ENCODE measurements at places on chromosomes 3 and 15.

GRCh38 chr15:69623392-69624154, 171.0 kb downstream of the RPLP1 start:
- no peak for DNase-seq

DNA sequence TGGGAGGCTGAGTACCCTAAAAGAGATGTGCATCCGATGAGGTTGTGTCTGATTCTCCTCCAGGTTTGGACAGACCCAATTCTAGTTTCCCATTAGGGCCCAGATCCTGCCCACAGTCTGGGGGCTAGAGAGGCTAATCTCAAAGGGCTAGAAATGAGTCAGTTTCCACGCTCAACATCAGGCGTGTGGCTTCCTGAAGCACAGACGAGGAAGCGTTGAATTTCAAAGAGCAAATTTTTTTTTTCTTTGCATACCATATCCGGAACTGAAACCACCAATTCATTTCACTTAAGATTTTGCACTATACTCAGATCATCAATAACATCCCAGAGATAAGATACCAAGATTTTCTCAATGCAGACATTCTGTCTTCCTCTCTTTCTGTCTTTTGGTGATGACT, 173.8 kb upstream of the BCL6 start:
- DNase-seq: no peak

DNA sequence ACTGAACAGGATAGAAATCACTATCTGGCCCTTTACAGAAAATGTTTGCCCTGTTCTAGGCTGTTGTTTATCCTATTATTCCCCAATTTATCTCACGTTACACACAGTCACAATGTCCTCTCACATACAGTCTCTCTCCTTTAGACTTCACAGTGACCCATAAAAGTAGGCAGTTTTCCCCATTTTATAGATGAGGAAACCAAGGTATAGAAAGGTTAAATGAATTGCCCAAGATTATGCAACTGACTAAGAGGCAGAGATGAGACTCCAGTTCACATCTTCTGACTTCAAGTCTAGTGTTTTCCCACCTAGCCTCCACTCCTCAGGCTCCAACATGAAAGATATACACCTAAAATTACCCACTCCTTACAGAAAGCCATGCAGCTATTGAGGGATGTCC, 99.3 kb upstream of the PLCL2 start:
- DNase-seq: no peak

DNA sequence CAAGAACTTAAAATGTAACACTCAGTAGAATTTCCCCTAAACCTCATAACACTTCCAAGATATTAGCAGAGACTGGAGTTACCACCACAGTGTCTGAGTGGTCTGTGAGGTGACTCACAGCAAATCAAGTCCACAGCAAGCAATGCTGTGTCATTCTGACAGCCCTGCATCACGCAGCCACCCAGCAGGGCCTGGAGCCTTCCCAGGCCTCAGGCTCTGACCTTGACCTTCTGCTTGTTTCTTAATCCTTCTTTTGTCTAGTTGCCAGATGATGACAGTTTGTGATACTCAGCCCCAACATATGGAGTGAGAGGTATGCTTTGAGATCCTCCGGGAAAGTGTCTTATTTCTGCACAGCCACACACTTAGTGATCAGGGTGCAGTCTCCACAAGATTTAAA, 82.5 kb downstream of the TOP2B start:
- peak; percentile 58 for DNase-seq

DNA sequence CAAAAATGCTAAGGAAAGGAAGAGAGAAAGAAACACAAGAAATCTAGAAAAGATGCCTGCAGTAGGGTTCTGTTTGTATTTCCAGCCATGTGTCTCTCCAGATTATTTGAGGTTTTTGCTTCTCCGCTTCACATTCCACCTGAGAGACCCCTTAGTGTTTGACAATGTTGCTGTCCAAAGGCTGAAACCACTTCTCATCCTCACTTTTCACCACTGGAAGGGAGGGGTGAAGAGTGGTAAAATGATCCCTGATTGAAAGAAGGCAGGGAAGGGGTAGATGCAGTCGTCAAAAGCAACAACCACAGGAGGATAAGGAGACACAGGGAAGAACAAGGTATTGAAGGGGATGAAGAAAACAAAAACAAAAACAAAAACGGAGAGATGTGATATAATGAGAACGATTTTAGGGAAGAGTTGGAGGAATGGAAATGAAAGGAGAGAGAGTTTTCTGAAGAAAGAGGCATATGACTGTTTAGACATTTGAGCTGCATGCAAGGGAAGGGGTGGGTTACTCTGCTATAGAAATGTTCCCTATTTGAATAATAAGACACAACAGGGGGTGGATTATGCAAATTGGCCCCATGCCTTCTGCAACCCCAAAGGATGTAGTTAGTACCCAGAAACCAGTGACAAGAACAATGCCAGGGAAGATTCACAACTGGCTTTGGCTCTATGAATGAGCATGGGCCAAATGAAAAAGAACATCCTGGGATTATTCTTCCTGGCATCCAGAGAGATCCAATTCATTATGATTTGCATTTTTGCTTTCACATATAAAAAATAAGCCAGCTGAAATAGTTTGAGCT, 235.9 kb downstream of the GAP43 start:
- DNase-seq: no peak

GRCh38 chr3:29195056-29195455, 85.8 kb upstream of the RBMS3 start:
- no peak for DNase-seq

- DNase-seq: no peak
Observed at GRCh38 chr3:116963802-116964201, 254.2 kb downstream of the TUSC7 start.

DNA sequence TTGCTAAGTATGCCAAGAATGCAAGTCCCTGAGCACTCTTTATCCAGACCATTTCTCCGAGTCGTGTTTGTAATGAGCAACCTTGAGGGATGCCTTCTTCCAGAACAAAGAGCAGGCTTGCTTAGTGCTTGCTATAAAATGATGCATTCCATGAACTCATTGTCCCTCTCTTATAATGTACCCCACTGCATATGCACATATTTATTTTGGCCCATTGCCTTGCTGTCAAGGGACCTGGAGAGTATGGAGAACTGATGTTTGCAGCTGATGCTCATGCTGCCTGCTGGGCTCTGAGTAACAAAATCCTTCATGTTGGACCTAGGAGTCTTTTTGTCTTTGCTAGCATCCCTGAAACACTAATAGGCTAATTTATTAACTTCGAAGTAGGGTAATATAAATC, 97.8 kb upstream of the AADACL2 start:
- DNase-seq: no peak

GRCh38 chr15:88865498-88866099, 29.7 kb downstream of the HAPLN3 start:
- DNase-seq: no peak

GRCh38 chr3:41900265-41900664, 61.6 kb downstream of the ULK4 start:
- DNase-seq: peak; percentile 19

DNA sequence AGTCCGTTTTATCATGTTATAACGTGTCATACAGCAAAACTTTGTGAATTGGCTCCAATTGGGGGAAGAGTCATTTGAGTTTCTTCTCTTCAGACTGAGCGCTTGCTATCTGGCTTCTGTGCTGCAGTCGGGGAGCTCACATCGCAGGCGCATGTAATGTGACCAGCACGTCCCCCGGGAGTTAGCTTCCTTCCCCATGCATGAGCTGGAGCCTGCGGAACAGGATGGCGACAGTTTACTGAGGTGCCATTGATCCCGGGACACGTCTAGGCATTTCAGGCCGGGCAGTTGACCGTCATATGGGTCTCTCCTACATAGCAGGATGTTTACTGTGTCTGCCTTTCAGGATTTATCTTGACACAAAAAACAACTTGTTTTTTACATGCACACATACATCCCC, 44.8 kb downstream of the CMTM8 start:
- no peak for DNase-seq

GRCh38 chr3:177195242-177195991, 1.9 kb downstream of the TBL1XR1 start:
- DNase-seq: no peak

DNA sequence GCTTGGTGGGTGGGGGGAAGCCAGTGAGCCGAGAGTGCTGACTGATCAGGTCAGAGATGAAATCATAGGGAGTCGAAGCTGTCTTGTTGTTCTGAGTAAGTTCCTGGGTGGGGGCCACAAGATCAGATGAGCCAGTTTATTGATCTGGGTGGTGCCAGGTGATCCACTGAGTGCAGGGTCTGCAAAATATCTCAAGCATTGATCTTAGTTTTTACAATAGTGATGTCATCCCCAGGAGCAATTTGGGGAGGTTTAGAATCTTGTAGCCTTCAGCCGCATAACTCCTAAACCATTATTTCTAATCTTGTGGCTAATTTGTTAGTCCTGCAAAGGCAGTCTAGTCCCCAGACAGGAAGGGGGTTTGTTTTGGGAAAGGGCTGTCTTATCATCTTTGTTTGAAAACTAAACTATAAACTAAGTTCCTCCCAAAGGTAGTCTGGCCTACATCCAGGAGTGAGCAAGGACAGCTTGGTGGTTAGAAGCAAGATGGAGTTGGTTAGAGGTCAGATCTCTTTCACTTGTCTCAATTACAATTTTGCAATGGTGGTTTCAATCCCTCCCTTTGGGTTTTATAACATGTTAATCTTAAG, 18.7 kb upstream of the MTMR14 start:
- DNase-seq: no peak

DNA sequence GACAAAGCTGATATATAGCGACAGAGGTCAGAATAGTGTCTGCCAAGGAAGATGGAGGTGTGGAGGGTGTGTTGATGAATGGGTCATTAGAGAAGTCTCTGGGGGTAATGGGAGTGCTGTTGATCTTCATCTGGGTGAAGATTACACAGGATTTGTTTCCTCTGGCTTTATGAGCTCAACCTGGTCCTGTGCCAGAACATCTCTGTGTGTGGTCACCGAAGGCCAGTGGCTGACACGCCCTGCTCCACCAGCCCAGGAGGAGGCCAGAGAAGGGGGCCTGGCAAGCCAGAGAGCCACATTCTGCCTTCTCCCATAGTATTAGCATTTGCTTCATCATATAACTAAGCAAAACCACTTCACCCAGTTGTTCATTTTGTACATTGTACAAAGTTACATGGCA, 121.1 kb downstream of the ZNF621 start:
- DNase-seq: no peak

DNA sequence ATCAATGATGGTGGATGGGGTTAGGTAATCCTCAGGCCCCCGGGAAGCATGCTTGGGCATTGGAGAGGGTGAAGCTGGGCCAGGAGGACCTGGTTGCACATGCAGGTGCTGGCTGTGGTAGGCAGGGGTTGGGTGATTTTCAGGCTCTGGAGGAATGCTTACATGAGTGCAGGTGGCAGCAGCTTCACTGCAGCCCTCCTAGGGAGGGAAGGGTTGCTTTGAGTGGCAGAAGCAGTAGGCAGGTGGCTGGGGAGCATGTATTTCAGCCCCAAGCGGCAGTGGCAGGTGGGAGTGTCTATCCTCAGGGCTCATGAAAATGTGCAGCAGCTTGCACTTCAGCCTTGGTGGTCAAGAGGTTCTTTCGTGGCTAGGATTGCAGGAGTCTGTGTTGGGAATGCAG, 230.0 kb upstream of the CTNNB1 start:
- no peak for DNase-seq

GRCh38 chr15:63463793-63464192, 40.6 kb upstream of the USP3 start:
- DNase-seq: no peak
